HTR-8/SVneo (cell line): ENCODE measurements at places on chromosomes 1 and 21.
A peak's percentile ranks its signal among the peaks of the same experiment; 100 is the strongest.

DNA sequence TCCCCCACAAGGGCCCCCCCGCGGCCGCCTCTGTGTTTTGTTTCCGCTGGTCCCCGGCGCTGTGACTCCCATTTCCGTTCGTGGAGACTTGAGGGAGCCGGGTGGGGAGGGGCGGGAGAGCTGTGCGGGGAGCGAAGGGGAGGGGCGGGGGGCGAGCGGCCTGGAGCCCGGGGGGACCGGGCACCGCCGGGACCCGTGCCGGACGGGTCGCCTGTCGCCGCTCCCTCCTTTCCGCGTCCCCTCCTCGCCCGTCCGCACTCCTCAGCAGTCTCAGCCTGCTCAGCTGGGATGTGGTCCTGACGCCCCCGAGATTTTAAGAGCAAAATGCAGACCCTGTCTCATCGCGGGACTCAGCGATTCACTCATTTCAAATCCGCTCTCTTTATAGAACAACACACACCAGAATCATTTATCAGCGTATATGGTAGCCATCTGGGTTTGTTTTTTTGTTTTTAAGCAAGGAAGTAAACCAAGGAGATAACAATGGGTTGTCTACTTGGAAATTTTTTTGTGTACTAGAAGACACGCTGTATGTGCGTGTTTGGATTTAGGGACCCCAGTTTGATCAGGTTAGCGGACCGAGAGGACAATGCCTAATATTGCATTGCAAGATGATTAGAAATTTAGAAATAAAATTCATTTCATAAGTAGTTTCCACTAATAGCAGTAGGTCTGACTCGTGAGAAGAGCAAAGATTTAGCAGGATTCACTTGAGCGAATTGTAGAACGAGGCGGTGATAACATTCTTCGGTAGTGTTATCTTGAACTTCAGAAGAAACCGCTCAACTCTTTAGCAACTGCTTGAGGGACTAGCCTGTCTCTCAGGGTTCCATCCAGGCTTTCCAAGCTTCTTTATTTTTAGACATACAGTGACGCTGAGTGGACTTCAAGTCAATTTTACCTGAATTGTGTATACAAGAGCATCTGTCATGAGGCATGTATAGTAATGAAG lies 1.1 kb downstream of the GABPA start:
- DNase-seq, result peak; percentile 65

GRCh38 chr21:16678429-16679160 lies 834.2 kb upstream of the CXADR start:
- no peak for DNase-seq

- DNase-seq, result no peak
Measured at GRCh38 chr1:80083892-80084291, 1077.4 kb upstream of the ADGRL4 start.

DNA sequence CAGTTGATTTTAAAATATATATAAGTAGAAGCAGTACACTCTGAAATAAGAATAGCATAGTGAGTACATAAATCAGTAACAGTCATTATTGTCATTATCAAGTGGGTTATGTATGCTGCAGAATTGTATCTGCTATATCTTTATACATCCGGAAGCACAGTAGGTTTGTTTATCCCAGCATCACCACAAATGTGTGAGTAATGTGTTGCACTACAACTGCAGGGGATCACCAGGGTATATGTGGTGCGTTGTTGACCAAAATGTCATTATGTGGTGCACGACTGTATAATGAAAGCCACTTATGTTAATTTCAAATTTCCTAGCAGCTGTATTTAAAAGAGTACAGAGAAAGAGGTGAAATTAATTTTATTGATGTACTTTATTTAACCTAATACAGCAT lies 87.7 kb upstream of the GADD45A start:
- DNase-seq, result no peak

GRCh38 chr21:42389449-42389835 lies 6.4 kb downstream of the TMPRSS3 start:
- DNase-seq, result no peak

DNA sequence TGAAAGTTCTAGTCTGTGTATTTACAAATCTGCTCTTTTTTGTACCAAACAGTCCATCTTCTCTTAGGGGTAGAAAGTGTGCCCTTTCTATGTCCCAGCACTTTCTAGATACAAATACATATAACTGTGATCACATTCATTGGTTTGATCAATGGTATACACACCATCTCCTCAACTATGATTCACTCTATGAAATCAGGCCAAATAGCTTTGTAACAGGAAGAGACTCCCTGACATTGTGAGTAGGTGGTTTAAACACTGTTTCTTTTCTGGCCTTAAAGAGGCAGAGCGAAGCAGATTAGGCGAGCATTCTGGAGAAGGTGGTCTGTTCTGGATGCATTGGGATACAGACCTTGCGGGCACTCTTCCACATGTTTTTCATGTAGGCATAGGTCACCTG lies 39.3 kb upstream of the EXOSC10 start:
- no peak for DNase-seq

GRCh38 chr21:26470351-26471098 lies 102.6 kb downstream of the CYYR1 start:
- no peak for DNase-seq

DNA sequence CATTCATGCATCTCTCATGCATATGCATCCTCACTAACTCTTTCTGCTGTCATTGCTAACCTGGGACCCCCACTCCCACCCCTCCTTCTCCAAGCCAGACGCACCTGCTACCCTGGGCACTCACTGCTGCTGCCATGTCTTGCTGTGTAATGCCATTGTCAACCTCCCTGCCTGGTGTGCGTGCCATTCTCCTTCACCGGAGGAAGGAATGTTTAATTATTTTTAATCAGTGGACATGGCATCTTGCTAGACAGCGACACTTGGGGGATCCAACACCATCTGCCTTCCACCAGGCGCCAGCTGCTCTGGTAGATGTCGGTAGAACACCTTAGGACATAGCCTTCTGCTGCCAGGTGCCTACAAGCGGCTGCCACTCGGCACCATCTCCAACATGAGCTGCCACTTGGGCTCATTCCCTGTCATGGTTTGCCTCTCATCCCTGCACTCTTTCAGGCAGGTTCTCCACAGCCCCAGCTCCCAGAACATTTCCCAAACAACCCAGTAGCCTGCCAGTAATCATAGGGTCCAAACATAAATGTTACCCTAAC lies 306.9 kb downstream of the TTLL7 start:
- DNase-seq, result no peak

DNA sequence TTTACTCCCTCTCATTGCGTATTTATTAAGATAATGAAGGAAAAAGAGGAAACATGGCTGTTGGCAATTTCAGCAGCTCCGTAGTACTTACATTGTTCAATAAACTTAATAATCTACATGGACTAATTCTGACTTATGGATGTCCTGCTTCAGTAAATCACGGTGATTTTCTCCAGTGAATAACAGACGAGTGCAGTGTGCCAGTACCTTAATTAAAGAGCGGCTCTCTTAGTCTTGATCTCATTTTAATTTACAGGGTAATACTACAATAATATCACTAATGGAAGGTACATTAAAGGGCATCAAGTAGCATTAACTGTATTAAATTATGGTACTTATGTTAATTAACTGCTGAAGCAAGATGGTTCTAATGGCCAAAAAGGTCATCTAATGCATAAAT lies 187.2 kb downstream of the NTNG1 start:
- no peak for DNase-seq

- no peak for DNase-seq
Measured at GRCh38 chr21:31896019-31896418, 23.2 kb downstream of the HUNK start.

DNA sequence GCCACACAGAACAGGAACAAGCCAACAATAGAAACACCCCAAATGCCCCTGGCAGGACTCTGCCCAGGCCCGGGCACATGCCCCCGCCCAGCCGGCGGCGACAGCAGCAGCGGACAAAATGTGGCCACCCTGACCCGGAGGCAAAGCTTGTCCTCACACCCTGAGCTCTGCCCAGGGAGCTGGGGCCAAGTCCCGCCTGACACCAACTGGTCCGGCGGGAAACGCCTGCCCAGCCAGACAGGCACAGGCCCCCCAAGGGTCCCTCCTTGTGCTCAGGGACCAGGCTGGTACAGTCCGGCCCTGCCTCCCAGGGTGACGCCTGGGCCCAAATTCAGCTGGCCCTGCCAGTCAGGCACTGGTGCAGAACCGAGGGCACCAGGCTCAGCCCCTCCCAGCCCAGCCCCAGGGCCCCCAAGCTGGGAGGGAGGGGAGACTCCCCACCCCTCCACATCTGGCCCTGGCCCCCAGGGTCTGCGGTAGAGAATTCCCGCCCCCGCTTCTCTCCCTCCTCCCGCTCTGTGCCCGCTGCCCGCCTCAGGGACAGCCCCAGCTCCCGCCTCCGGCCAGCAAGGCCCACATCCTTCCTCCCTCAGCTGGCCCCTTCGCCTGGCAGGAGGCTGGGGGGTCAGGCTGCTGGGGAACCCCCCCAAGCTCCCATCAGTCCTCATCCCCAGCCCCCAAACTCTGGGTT lies 2.0 kb downstream of the AHDC1 start:
- DNase-seq, result no peak

DNA sequence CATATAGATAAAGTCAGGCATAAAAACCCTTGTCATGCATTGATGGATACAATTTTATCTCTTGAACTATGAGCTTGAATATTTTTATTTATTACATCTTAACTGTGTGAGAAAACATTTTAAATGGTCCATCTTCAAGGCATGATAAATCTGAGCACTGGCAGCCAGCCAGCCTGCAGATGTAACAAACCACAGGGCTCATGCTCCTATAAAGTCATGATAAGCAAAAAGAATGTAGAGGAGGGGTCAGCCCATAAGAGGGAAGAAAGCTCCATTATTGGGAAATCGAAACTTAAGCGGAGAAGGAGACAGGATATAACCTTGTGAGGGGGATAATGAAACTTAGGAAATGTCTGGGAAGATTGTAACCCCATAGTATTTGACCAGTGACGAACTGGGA lies 839.0 kb downstream of the LRRIQ3 start:
- DNase-seq, result no peak

DNA sequence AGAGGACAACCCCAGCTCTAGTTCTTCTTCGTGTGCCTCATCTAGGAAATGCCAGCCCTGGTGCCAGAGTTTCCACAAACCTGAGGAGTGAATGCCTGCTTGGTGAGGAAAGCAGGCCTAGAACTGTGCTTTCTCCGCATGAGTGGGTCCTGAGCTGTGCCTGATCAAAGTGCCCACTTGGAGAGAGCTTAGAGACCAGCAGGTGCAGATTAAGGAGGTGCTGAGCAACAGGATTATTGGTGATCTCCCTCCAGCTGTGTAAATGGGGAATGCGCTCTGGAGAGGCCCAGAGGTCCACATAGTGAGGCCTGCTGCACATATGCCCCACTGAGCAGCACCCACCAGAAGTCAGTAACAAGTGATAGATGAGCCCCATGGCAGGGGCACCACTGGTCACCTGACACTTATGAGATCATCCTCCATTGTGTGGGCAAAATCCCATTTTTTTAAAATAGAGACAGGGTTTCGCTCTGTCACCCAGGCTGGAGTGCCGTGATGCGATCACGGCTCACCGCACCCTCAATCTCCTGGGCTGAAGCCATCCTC lies 127.2 kb upstream of the ZC3H12A start:
- no peak for DNase-seq

DNA sequence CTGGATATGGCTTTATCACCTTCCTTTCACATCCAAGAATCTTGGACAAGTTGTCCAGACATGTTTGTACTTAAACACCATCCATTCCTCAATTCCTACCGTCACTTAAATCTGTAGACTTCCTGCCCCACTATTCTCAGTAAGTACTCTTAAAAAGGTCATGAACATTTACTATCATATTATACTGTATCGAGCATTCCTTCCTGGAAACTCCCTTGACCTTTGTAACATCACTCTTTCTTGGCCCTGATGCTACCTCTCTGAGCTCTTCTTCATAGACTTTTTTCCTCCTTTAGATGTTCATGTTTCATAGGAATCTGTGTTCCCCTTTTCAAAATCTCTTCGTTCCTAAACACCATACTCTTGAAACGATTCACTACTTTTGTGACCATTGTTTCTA lies 15.5 kb downstream of the BLZF1 start:
- DNase-seq, result no peak

- DNase-seq, result peak; percentile 31
Measured at GRCh38 chr1:180586671-180587155, 27.9 kb downstream of the OVAAL start.

DNA sequence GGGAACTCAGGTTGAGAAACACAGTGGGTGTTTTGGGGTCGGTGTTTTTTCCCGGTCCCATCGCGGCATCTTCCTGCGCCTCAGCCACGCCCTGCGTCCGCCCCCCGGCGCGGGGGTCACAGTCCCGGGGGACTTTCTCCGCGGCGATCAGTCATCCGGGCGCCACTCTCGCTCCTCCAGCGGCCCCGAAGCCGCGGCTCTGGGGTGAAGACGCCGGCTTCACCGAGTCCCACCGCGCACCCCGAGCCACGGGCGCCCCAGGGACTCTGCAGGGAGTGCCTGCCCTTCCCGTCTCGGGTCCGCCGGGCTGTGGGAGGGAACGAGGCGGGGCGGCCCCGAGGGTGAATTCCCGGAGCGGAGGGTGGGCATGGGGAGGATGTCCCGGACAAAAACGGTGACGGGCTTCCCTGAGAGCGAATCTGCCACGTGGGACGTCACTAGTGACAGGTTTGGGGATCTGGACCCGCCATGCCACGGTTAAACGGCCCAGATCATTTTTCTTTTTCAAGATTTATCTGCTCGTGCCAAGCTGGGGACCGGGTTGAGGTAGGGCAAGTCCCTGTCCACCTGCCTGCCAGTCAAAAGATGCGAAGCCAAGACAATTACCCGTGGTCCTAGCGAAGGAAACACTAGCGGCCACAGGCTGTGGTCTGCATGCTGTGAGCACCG lies 717 bp upstream of the BATF3 start:
- no peak for DNase-seq
